NCI-H1105 (cell line): ENCODE measurements at places on chromosomes 11 and 22.

DNA sequence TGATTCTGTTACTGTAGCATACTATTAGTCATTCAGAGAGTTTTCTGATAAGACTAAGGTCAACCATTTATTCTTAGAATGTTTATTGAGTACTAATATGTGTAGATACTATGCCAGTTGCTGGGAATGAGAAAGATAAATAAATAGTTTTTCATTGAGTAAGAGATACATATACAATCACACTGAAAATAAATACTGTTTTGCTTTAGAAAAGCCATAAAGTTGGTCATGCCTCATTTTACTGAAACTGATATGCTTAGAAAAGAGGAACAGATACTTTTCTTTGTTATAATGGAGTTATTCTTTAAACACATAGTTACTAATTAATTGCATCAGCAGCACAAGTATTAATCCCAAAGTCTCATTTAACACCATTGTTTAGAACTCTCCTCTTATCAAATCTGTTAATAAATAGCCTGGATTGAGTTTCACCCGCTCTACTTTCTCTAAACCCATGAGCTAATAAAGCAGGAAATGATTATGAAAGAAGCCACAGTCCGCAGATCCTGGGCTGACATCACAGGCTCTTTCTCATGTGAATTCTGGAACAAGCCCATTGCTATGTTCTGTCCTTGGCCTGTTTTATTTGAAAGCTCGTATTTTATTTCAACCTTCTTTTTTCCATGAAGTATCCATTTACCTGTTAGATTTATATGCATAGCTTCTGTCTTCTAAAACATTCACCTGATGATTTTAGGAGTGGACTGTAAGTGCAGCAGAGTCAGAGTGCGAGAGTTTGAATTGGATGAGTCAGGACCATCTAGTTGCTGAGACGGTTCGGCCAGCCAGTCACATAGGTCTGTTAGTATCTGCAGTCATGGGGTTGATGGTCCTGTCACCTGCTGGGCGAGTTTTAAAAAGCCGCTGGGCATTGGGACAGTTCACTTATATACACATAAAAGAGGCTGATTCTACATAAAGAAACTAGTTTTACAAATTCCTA lies 35.5 kb downstream of the PIWIL4 start:
- peak; percentile 31 for DNase-seq

DNA sequence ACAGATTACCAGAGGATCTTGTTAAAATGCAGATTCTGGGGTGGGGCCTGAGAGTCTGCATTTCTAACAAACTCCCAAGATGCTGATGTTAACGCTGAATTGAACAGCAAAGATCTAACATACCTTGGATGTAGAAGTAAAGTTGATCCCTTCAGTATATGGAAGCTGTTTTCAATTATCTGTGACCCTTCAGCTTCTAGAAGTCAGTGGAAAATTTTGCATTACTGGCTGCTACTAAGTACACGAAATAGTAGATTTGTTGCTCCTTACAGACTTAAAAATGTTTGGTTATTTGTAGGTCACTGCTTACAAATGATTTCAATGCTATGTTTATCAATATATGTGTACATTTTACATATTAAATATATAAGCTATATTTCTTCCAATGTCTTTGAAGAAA lies 107.4 kb downstream of the ARHGAP42 start:
- DNase-seq, result no peak

GRCh38 chr22:20507253-20508066 lies at the start of gene MED15:
TSS of gene MED15 (plus strand) at chr22:20507610. CDS start at chr22:20507679, 69 bp downstream.
- peak; percentile 78 for DNase-seq

- no peak for DNase-seq
These were observed 6.2 kb downstream of the PICALM start for GRCh38 chr11:86062719-86063118.

- no peak for DNase-seq
These were observed 150.7 kb downstream of the DCDC1 start for GRCh38 chr11:31218847-31219246.

- DNase-seq, result no peak
These were observed 1.4 kb upstream of the AMOTL1 start for GRCh38 chr11:94766713-94767206.

- DNase-seq, result no peak
These were observed 7.3 kb upstream of the SGSM3 start for GRCh38 chr22:40363059-40363458.
